ENCODE measurements at places on chromosomes 6 and 20.

GRCh38 chr6:11769244-11769643 lies 9.4 kb downstream of the ADTRP start:
- peaks cover 2% of the 10 kb centered on the region for H3K27me3 ChIP-seq
- DNase-seq, result no peak
- no peak overlapping the region for H3K27ac ChIP-seq
- H3K4me3 ChIP-seq, result no peak overlapping the region
- no peaks in the 10 kb centered on the region for H3K36me3 ChIP-seq

DNA sequence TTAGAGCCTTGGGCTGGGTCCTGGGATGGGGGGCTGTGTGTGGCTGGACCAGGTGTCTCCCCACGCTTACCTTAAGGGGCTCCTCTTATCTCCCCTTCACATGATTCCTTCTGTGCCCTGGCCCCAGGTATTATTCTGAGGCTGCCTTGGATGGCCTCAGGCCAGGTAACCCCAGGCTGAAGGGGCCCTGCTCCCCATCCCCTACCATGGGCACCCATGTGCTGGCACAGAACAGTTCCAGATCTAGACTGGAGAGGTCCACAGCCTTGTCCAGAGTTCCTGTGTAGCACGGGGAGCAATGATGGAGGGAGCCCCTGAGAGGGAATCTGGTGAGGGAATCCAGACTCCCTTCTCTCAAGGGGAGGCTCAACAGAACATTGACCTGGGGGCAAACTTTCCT lies 32.1 kb downstream of the MOCS1 start:
- DNase-seq, result no peak
- H3K27ac ChIP-seq, result no peak overlapping the region
- H3K36me3 ChIP-seq, result no peaks in the 10 kb centered on the region
- H3K27me3 ChIP-seq, result no peaks in the 10 kb centered on the region
- no peaks in the 10 kb centered on the region for H3K4me1 ChIP-seq

DNA sequence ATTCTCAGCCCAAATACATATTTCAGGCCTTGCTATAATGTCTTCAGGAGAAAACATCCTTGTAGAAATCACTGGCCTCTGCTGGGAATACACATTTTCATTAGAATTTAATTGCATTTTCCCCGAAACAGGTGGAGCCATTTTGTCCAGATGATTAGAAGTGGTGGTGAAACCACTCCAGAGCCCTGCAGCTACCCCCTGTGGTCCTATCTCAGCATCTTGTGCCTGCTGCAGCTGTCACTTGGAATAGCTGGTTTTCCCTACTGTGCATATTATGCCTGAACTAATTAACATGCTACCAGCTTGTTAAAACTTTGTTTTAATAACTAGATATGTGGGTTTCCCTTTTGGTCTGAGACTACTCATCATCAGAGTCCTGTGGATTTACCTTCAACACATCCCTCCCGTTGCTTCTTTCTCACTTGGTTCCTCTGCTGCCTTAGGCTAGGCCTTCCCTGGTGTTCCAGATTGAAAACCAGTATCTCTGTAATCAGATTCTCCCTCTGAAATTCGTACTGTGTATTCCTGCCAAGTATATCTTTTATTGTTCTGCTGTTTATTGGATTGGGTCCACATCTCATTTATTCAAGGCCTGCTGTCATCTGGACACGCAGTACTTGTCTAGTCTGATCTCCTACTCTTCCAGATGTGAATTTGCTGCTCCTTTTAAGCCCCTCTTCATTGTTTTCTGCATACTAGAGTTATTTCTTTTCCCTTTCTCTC lies 15.2 kb downstream of the DNAH8 start:
- DNase-seq, result no peak
- H3K36me3 ChIP-seq, result no peaks in the 10 kb centered on the region
- no peak overlapping the region for H3K4me3 ChIP-seq
- no peak overlapping the region for H3K27ac ChIP-seq
- H3K27me3 ChIP-seq, result no peaks in the 10 kb centered on the region

GRCh38 chr6:45327956-45328522 lies at the start of gene RUNX2:
TSS of gene RUNX2 (plus strand) at chr6:45328330. CDS start at chr6:45328727, 397 bp downstream.
- DNase-seq, result no peak
- H3K4me3 ChIP-seq, result no peak within 1 kb of the TSS
- peaks cover 11% of the 10 kb centered on the region for H3K4me1 ChIP-seq
- H3K27ac ChIP-seq, result no peak within 1 kb of the TSS
- no peaks in the 10 kb centered on the region for H3K36me3 ChIP-seq

DNA sequence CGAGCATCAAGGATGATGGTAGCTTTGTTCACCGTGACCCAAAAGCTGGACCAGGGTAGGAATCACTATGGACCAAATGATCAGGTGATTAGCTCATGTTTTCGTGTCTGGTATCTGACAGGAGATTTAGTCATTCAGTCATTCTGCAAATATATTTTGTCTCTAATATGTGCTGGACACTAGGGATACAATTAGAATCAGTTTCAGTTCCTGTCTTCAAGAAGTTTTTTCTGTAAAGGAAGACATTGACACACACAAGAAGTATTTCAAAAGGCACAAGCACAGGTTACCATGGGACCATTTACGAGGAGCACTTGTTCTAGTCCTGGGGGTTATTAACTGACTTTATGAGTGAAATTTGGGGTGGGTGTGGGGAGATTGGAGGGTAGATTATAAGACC lies 244.9 kb downstream of the HIVEP2 start:
- DNase-seq, result no peak
- peaks cover 12% of the 10 kb centered on the region for H3K4me1 ChIP-seq
- H3K27me3 ChIP-seq, result peaks cover 2% of the 10 kb centered on the region
- no peak overlapping the region for H3K27ac ChIP-seq
- no peak overlapping the region for H3K4me3 ChIP-seq
- H3K36me3 ChIP-seq, result no peaks in the 10 kb centered on the region

GRCh38 chr6:109377717-109378116 lies 4.5 kb downstream of the CD164 start:
- no peaks in the 10 kb centered on the region for H3K27me3 ChIP-seq
- no peak for DNase-seq
- peaks cover 23% of the 10 kb centered on the region for H3K4me1 ChIP-seq
- no peak overlapping the region for H3K27ac ChIP-seq

- peaks cover 50% of the 10 kb centered on the region for H3K27me3 ChIP-seq
- no peak overlapping the region for H3K4me3 ChIP-seq
- no peaks in the 10 kb centered on the region for H3K36me3 ChIP-seq
- DNase-seq, result no peak
- H3K4me1 ChIP-seq, result peaks cover 15% of the 10 kb centered on the region
- H3K27ac ChIP-seq, result no peak overlapping the region
Measured at GRCh38 chr20:24916412-24916811, 32.7 kb upstream of the CST7 start.

DNA sequence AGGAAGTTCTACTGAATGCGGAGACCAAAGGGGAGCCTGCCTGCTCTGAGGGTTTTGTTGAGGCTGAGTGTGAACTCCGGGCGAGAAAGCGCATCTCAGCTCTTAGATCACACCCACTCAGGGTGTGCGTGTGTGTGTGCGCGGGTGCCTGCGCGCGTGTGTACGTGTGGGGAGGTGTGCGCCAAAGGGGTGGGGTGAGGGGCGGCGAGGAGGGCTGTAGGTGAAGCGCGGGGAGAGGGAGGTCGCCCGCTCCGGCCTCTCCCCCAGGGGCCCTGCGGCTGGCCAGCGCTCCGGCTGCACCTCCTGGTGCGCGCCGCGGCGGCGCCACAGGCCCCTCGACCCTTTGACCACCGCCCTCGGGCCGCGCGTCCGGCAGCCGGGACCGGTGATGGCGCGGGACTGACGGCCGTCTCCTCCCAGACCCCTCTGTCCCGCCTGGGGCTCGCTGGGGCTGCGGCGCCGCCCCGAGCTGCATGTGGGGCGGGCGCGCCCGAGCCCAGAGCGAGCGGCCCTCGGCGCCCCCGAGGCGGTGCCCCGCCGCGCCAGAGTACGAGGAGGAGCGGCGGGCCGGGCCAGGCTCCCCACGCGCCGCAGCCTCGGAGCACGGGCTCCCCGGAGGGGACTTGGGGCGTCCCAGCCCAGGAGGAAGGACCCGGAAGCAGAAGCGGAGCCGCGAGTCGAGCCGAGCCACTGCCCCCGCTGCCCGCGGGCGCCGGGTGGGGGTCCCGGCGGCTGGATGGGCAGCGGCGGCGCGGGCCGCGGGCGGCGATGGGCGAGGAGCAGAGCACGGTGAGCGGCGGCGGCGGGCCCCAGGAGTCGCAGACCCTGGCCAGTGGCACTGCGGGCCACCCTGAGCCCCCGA lies at the start of gene RNF217:
RNF217 (plus strand) TSS at position 661 of the 862 bp plus-strand sequence; CDS start at position 769, 108 bp downstream.
- no peak within 1 kb of the TSS for H3K27ac ChIP-seq
- peaks cover 12% of the 10 kb centered on the region for H3K27me3 ChIP-seq
- H3K36me3 ChIP-seq, result no peaks in the 10 kb centered on the region
- peaks cover 16% of the 10 kb centered on the region for H3K4me1 ChIP-seq

GRCh38 chr20:13021205-13021970 lies 12.6 kb downstream of the SPTLC3 start:
- peaks cover 34% of the 10 kb centered on the region for H3K36me3 ChIP-seq
- H3K27ac ChIP-seq, result peak overlapping the region; percentile 4
- H3K4me1 ChIP-seq, result peaks cover 31% of the 10 kb centered on the region
- DNase-seq, result peak; percentile 82
- H3K4me3 ChIP-seq, result no peak overlapping the region

DNA sequence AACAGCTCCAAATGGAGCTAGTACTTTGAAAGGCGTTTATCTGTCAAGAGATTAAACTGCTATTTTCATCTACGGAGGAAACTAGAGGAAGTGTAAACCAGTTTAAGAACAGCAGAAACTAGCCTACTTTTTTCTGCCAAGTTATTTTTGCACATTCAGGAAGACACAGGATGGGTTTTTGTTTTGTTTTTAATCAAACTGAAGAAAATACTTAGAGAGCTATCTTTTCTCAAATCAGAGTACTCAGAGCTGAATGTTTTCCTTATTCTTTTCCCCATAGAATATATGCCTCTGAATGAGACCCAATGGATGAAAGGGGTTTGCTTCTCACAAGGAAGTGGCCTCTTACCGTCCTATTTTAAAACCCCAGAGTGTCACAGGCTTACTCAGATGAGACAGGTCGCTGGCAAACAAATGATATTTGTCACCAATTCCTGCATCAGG lies 538.5 kb downstream of the CD83 start:
- no peak overlapping the region for H3K4me3 ChIP-seq
- no peak for DNase-seq
- no peaks in the 10 kb centered on the region for H3K4me1 ChIP-seq
- H3K27me3 ChIP-seq, result 0 out of 3 replicates have a peak, but pooled peaks cover 3% of the 10 kb centered on the region
- no peak overlapping the region for H3K27ac ChIP-seq
- H3K36me3 ChIP-seq, result no peaks in the 10 kb centered on the region

DNA sequence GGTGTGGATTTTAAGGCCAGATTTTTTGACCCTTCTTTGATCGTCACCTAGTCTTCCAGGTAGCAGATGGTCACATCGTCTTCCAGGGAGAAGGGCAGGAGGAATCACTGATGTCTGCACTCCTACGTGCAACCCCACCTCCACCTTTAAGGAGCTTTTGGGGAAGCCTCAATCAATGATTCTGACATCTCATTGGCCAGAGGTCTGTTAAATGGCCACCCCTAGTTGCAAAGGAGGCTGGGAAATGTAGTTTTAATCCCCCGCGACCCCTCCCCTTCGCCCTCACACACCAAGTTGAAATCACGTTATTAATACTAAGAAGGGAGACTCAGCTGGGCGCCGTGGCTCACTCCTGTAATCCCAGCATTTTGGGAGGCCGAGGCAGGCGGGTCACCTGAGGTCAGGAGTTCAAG lies 151.4 kb downstream of the BCAS1 start:
- H3K27ac ChIP-seq, result no peak overlapping the region
- H3K4me1 ChIP-seq, result peaks cover 61% of the 10 kb centered on the region
- H3K27me3 ChIP-seq, result peaks cover 2% of the 10 kb centered on the region
- no peak for DNase-seq
- H3K36me3 ChIP-seq, result no peaks in the 10 kb centered on the region

All from HepG2 (cell line).